Activated CD4-positive, CD25-positive, alpha-beta regulatory T cell (primary cell): ENCODE measurements at places on chromosomes 11 and 22.

- no peak for DNase-seq
Observed at GRCh38 chr22:42473484-42474193, 41.4 kb upstream of the NFAM1 start.

GRCh38 chr11:61617515-61617914 is 36.6 kb upstream of the SYT7 start:
- DNase-seq: no peak

GRCh38 chr11:64152841-64153691 is 12.8 kb downstream of the MACROD1 start:
- peak; percentile 58 for DNase-seq

DNA sequence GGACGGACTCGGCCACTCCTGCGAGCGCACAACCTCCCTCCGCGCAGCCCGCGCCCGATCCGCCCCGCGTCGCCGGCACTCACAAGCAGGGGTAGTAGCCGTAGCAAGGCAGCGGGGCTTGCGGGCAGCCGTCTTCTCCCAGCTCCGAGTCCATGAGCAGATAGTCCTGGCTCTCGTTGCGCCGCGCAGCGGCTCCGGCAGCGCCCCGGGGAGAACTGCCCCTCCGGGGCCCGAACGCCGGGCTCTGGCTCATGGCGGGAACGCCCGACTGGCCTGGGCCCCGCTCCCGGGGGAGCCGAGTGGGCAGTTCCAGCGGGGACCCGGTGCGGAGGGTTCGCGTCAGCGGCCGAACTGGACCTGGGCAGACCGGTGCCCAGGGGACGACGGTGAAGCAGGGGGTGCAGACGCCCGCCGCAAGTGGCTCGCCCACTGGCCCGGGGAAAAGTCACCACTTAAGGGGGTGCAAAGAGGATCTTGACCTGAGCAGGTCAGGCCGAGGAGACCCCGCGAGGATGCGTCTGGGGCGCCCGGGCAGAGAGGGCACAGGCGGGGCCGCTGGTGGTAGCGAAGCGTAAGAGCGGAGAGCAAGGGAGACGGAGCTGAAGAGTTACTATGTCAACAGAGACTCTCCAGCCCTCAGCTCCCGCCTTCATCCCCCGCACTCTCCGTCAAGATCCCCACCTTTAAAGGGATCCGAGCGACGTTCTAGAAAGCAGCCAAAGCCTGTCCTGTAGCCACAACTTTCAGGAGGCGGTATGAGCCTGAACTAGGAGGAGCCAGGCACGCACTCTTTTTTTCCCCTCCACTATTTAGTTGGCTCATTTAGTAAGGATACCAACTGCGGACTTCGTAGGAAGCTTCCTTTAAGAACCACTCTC is at the start of gene TRPC6:
Gene TRPC6, minus strand, starts transcription at position 757 of the 878 bp plus-strand sequence. Its CDS starts 504 bp downstream, at position 253.
- no peak for DNase-seq
